IMR-90 (cell line): ENCODE measurements at places on chromosomes 3 and 15. TPM values are rescaled to one million over a fixed set of nuclear protein-coding genes. Genes with fewer than 3 reads are reported as not detected.

The GOLGA6A gene
- polyA plus RNA-seq = not detected in 2 replicates

The C3orf52 gene
- 6.4 and 7.5 TPM in 2 replicates for polyA plus RNA-seq

The WNT7A gene
- not detected in 2 replicates for polyA plus RNA-seq

The RETNLB gene
- polyA plus RNA-seq = not detected in 2 replicates

The DOCK3 gene
- 0.10 and 0.12 TPM in 2 replicates for polyA plus RNA-seq

The ITGA11 gene
- 5.6 and 6.6 TPM in 2 replicates for polyA plus RNA-seq

The ZNF860 gene
- polyA plus RNA-seq = 0.07 and 0.26 TPM in 2 replicates

The SLC2A2 gene
- not detected in 2 replicates for polyA plus RNA-seq

DNA sequence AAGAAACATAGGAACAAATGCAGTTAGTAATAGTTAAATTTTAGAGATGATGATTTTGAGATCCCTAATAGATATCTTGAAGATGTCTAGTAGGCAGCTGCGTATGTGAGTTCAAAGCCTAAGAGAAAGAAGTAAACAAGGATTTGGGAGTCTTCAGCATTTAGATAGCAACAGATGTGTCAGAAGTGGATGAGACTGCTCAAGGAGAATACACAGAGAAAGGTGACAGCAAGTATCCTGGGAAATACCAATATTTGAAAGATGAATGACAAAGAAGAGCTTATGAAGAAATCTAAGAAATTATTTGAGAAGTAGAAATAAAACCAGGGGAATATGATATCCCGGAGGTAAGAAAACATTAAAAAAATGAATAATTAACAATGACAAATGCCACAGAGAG, 130.9 kb downstream of the PCCB start:
- peak; percentile 10 for DNase-seq

GRCh38 chr15:71651750-71652186, 158.6 kb upstream of the NR2E3 start:
- DNase-seq = peak; percentile 86

GRCh38 chr3:158847885-158848284, 46.0 kb downstream of the MFSD1 start:
- no peak for DNase-seq

DNA sequence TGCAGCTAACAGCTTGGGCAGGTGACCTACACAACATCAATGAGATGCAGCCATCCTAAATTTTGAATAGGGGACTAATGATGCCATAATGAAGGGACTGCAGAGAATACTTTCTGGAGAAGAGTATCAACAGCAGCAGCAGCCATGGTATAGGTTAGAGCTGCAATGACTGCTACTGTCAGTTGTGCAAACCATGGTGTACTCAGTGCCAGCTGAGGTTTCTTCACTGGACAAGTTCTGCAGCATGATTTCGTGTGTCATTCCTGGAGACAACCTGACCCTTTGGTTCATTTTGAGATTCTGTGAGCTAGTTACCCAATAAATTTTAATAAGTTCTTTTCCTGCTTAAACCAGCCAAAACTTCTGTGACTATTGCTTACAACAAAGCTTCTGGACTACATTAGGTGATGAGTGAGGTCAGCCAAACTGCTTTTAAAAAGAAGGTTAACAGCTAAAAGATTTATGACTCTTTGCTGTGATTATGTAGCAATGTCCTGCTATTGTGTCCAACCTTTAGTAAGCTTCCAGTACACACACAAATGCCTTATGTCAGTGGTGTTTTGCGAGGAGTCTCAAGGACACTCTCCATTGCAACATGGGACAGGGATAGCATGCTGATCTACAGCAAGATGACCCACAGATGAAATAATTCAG, 4.8 kb upstream of the DAZL start:
- no peak for DNase-seq

GRCh38 chr15:64112904-64113303, 17.1 kb downstream of the SNX1 start:
- peak; percentile 52 for DNase-seq

DNA sequence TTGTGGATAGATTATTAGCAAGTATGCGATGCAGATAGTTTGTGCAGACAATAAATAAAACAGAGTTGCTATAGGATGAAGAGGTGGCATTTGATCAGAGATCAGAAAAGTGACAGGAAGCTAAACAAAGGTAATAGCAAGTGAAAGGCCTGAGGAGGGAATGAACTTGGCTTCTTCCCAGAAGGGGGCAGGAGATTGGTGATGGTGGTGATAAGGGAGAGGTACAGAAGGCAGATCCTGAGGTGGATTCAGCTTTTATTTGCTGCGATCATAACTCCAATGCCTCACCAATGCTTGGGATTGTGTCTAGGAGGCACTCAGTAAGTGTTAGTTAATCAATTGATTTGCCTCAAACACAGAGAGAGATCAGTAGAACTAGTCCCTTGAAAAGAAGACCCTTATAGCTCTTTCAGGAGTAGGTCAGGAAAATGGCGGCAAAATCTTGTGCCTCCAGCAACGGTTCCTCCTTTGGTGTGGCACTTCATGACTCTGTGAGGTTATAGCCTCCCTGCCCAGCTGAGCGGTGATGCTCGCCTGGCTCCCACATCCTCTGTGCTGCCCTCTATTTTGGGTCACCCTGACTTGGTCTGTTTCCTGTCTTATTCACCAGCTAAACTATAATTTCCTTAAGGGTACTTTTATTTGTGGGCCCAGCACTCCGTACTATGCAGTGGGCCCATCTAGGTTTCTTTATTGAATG, 37.5 kb downstream of the TGFBR2 start:
- no peak for DNase-seq

DNA sequence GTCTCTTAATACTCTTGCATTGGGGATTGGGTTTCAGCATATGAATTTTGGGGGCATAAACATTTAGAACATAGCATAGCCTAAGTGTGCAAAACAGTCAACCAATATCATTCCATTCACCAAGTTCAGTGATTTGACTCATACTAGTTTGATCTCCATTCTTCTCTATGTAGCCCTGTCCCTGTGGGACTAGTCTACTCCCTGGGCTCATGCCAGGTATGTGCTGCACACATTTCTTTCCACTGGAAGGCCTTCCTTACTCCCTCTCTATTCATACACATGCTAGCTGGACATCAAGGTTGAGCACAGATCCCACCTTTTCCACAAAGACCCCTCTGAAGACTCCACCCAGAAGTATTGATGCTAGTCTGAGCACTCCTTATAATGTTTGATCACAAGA, 5.1 kb downstream of the ZDHHC23 start:
- DNase-seq = no peak

GRCh38 chr15:81758818-81759284, 287.0 kb downstream of the MEX3B start:
- no peak for DNase-seq

- DNase-seq = no peak
Observed at GRCh38 chr3:30764891-30765290, 129.6 kb downstream of the GADL1 start.

DNA sequence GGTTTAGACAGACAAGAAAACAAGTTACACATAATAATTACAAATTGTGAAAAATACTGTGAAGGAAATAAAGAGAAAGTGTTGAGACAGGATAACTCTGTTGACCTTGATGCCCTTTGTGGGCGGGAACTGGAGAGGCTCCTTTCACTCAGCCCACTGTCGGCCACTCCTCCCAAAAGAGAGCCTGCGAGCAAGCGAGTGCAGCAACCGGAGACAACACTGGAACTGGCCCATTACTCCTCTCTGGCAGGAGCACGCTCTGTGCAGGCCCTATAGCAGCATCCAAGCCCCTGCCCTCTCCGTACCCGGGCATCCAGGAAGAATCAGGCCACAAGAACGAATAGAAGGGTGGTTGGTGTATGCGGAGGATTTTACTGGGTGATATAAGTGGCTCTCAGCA, 16.2 kb upstream of the DUT start:
- DNase-seq = no peak

- DNase-seq = no peak
Observed at GRCh38 chr15:99084965-99085364, 19.9 kb upstream of the SYNM start.

- no peak for DNase-seq
Observed at GRCh38 chr3:40623567-40623966, 98.8 kb downstream of the ZNF621 start.

DNA sequence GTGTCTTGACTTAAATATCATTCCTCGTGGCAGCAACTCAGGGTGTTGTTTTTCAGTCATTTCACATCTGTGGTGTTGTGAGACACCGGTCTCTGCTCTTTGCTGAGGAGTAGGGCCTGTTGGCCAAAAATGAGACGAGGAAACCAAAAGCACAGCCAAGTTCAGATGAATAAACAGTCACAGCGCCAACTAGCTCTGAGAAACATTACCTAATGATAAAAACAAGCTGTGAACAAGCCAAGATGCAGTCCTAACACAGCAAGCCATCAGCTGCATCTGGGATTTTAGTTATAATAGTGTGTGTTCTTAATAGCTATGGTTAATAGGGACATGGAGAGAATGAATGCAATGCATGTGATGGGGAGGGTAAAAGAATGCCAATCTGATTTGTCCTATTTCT, 843.4 kb upstream of the DPPA4 start:
- peak; percentile 33 for DNase-seq

- no peak for DNase-seq
Observed at GRCh38 chr3:161316006-161316689, 55.2 kb downstream of the SPTSSB start.

GRCh38 chr3:45034612-45035252, 8.6 kb downstream of the CLEC3B start:
- DNase-seq = no peak

DNA sequence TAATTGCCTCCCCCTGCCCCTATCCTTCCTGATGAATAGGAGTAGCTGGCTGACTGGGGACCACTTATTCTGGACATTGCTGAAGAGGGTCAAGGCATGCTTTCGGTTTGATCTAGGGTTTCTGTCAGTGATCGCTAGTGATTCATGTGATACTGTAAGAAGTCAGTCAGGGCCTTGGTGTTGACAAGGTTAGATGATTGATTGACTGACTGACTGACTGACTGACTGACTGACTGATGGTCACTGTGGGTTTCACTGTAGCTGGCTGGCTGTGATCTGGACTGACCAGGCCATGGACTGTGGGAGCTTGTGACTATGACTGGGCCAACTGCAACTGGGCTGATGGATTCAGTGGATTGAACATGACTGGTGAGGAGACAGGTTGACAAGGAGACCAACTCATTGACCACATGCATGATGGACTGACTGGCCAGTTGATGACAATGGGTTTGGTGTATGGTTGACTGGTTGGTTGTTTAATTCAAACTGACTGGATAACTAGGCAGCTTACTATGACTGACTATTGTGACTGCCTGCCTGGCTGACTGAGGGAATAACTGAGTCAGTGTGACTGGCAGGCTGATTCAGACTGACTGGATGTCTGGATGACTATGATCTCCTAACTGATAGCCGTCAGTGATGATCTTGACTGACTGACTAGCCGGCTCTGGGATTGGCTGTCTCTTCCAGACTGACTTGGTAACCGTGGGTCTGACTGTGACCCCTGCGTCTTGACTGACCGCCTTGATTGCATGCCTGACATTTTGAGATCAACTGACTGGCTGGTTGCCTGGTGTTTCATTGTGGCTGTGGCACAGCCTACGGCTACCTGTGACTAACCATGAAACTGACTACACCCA, 509.9 kb downstream of the SHQ1 start:
- DNase-seq = peak; percentile 55

- peak; percentile 47 for DNase-seq
Observed at GRCh38 chr3:111215481-111215880, 143.9 kb downstream of the NECTIN3 start.

- DNase-seq = no peak
Observed at GRCh38 chr3:153290268-153291015, 128.4 kb downstream of the RAP2B start.

GRCh38 chr3:31275038-31275572, 257.6 kb upstream of the STT3B start:
- peak; percentile 64 for DNase-seq

DNA sequence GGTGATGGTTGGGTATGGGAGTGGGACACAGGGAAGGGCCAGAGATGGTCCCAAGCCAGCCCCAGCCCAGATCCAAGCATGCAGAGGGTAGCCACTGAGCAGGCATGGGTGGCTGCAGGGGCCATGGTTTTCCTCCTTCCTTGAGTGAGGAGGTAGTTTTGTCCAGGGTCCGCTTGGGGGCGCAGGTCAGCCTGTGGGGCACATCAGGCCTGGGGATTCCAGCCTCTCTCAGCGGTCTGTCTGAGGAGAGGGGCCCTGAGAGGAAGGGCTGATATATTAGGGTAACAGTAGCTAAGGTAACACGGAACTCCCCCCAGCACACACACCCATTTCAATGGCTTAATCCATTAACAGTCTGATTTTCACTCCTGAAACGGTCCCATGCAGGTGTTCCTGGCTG, 22.7 kb upstream of the LCTL start:
- DNase-seq = no peak

DNA sequence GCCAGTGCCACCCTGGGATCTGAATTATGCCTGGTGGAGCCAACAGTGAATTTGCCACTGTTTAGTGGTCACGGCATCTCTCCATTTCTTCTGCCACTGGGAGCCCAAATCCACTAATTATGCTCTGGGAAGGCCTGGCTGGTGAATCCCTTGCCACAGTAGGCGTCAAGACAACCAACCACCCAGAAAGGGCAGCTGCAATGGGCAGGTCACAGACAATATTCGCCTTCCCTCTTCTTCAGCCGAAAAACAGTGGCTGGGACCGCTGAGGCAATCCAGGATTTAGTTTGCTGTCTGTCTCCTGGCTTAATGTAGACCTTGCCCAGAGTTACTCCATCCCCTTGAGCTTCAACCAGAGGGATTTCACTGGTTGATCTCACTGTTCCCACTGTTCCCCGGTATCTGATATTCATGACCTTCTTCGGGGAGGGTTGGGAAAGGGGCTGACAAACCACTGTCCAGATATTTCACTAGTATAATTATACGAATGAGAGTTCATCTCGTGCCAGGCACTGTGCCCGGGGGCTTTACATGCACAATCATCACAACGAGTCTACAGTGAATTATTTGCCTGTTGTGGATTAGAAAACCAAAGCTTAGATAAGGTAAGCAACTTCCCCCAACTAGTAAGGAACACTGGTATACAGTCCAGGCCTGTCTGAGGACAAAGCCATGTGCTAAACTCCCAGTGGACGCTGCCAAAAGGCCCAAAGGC, 49.9 kb upstream of the RAB6B start:
- DNase-seq = no peak

DNA sequence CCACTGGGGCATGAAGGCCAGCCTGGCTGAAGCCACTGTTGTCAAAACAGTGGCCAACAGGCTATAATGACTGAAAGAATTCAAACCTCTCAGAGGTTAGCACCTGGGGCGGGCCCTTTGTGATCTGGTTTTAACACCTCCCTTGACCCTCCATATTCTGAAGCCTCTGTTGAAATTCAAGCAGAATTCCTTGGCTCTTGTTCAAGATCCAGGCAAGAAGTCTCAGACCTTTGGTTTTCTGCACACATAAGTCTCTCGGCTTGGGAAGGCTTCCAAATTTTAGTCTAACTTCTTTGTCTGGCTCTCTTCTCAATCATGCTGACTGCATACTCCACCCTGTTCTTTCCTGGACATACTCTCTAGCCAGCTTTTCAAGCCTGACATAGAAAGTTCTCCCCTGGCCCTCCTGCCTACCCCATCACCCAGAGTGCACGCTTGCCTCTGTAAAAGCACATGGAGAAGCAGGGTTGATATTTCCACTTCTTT, 144.5 kb downstream of the PDZRN3 start:
- DNase-seq = no peak
